ENCODE measurements at places on chromosomes 1 and 21. TPM values are rescaled to one million over a fixed set of nuclear protein-coding genes. Genes with fewer than 3 reads are reported as not detected.

The GNG4 gene
- total RNA-seq: 0.13 TPM

The SLAMF8 gene
- 2.7 TPM for total RNA-seq

The ATAD3B gene
- total RNA-seq: 71.9 TPM

The CCDC27 gene
- not detected for total RNA-seq

The TDRD5 gene
- total RNA-seq: 0.49 TPM

The CFHR2 gene
- total RNA-seq: 1.5 TPM

The GPR37L1 gene
- not detected for total RNA-seq

The GNAT2 gene
- total RNA-seq: not detected

The BRDT gene
- total RNA-seq: not detected

The SLAMF9 gene
- total RNA-seq: not detected

The ZMYND12 gene
- total RNA-seq: 0.80 TPM

The RPTN gene
- total RNA-seq: 10.8 TPM

The FAM151A gene
- total RNA-seq: not detected

The RAP1GAP gene
- total RNA-seq: 4.1 TPM

- no peak for DNase-seq
Measured at GRCh38 chr21:26140164-26140579, 30.4 kb downstream of the APP start.

GRCh38 chr21:29299046-29299915 lies 559 bp downstream of the BACH1 start:
- DNase-seq: peak; percentile 82

DNA sequence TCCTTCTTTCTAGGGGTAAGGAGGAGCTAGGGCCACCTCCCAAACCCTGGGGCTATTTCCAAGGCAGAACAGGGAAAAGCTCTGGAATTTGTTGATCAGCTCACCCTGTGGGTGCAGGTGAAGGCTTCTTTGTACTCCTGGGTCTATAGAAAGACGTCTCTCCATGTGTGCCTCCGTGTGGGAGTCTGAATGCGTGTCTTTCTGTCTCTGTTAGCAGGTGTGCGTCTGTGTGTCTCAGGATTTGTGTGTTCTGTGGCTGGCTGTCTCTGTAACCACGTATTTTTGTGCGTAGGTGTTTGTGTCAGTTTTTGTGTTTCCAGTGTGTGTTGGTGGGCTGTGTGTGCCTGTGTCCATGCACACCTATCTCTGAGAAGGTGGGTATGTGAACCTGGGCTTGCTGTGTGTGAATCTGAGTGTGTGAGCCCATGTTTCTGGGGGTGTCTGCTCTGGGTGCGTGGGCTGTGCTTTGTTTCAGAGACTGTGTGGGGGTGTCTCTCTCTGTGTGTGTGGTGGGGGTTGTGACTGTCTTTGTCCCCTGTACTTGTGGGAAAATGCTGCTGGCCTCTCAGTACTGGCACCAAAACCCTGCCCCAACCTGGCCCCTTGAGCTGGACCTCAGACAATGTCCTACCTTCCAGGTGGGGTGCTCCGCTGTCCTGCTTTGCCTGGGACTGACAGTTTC lies 12.7 kb upstream of the ETV3L start:
- peak; percentile 44 for DNase-seq

GRCh38 chr1:158089925-158090637 lies 90.6 kb upstream of the CD1D start:
- DNase-seq: no peak

DNA sequence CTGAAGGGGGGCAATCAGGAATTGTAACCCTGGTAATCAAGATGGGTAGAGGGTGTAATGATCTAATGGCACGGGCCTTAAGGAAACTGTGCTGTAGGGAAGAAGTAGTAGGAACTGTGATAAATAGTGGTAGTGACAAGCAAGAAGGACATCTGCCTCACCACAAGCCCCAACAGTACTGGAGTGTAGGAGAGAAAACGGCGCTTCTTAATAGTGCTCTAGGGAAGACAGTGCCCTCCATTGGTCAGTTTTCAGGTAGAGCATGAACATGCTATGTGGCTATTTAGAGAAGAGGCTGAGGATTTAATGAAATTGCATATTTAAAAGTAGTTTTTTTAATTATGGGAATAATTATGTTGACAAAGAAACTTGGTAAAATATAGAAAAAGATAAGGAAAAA lies 32.2 kb downstream of the SLC30A7 start:
- no peak for DNase-seq

DNA sequence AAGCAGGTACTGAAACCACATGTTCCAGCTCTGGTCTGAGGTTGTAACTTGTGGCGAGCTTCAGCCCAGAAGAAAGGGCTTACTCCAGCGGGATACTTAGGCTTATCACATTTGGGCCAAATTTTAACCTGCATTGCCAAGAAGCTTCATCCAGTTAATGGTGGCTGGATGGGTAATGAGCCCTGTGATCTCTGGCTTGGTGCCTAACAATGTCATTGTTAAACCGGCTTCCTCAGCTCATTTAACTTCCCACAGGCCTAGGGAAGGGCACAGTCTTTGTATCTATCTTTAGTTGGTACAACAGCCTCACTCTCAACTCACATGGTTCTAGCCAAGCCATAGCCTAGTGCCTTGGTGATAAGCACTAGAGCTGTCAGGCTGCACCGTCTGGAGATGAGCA lies 43.6 kb upstream of the CCDC190 start:
- no peak for DNase-seq

GRCh38 chr1:168110896-168111545 lies 25.7 kb downstream of the GPR161 start:
- DNase-seq: no peak

GRCh38 chr1:78286686-78287085 lies 204.1 kb upstream of the PTGFR start:
- DNase-seq: no peak

DNA sequence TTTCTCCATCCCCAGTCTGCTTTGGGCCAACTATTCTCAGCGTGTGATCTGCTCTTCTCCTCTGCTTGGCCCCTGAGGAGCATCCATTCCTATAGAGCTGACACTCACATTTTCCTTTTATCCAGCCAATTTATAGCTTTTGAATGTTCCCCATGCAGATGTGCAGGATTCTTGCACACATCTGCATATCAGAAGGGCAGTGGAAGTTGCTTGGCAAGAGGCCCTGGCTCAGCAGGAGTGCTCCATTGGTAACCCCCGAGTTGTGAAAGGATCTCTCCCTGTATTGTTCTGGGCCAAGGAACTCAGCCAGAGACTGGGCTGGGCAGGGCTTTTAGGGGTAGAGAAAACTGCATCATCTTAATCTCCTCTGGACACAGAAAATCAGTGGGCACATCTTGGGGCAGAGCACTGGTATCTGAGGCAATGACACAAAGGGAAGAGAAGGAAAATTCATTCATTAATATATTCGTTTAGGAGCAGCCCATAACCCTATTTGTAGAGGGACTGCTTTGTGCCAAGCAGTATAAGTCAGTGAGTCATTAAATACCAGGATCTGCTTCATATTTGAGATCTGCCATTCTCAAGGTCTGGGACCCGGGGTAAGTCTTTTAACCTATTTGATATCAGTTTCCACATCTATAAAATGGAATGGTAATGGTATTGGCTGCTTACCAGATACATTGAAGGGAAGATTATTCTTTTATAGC lies 31.0 kb upstream of the BEND5 start:
- no peak for DNase-seq

DNA sequence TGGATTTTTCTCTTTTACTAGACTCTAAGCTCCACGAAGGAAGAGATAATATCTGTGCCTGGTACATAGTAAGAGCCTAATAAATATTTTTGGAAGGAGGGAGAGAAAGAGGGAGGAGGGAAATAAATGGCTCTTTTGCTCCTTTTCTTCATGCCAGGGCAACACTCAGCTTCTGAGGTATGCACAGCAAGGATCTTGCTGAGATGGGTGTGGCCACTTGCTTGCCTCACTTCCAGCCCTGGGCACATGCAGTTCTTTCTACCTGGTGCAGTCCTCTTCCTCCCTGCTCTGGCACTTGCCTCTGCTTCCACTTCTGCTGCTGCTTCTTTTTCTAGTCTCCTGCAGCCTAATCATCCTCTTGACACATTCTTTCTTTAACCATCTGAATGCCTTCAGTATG lies 148.1 kb downstream of the FGGY start:
- no peak for DNase-seq

DNA sequence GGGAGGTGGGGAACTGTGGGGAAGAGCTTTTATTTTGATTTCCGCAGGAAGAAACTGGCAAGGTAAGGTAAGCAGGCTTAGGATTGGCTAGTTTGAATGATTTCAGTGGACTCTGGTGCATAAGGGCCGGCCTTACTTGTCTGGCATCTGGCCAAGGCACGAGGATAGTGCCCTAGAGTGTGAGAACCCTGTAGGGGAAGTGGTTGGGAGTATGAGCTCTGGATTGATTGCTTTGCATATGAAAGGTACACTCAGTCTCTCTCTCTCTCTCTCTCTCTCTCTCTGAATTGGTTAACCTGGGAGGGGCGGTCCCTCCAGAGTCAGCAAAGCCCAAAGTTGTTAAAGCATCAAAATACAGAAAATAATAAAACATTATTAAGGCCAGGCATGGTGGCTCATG lies 463.0 kb downstream of the SIPA1L2 start:
- DNase-seq: no peak

DNA sequence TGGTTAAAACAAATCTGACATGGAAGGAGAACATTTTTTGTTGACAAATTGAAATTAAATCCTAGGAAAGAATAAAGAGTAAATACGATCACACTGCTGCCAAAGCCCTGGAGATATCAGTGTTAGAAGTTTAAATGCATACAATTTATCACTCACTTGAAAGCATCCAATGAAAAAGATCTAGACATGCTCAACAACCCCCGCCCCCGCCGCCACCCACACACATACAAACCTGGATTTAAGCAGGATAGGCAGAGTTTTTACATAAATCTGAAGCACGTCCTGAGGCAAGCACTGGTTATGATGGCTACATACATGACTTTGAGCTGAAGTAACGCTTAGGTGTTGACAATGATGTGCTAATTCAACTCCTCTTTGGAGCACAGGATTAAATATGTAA lies 58.5 kb downstream of the LYST start:
- no peak for DNase-seq

GRCh38 chr1:151292207-151293030 lies 10.3 kb downstream of the ZNF687 start:
- no peak for DNase-seq

DNA sequence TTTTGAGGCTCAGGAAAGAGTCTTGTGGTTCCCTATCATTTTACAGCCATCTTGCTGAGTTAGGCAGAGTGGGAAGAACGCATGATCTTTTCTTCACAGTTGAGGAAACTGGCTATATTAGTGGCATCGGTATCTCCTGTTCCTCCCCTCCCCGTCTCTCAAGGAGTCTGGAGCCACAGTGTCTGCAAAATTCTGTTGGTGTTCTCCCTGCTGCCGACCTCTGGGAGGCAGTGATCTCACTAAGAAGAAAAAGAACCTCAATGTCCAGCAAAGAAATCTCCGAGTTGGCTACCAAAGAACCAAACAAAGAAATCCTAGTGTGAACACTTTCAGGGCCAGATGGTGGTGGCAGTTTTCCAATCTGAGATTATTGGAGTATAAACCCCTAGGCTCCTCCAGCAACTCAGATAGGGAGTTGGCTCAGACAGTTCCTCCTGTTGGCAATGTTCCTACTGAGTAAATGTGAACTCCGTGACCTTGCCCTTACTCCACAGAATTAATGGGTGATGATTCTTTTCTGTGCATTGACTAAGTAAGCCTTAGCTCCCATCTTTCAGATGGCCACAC lies 41.2 kb downstream of the PRAMEF20 start:
- DNase-seq: no peak

DNA sequence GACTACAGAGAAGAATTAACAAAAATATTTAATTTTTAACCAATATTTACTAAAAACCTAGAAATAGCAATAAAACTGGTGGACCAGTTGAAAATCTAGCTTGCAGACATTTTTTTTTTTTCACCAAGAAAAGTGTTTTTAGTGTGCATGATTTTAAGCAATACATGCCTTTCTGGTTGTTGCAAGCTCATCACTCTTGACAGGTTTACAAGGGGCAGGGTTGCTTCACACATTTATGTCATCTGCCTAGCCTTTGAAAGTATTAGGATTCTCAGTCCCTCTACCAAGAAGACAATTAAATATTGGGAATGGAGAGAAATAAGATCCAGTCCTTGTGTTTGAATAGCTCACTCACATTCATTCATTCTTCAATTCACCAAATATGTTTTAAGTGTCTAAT lies 53.8 kb upstream of the LYPLAL1 start:
- no peak for DNase-seq

DNA sequence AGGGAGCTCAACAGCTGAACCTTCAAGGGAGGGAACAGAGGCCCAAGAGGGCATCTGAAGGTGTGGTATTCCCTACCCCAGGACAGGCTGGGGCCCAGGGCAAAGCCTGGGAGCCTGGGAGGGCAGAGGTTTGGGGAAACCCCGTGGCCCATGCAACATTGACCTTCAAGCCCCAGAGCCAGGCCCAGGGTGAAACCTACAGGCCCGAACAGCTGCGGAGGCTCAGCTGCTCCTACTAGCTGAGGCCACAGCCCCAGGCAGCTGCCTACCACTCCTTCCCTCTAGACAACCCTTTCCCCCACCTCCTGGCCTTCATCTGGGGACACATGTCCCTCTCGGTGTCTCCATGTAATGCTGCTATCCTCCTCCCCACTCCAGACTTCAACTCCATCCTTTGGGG lies 3.2 kb downstream of the LAD1 start:
- DNase-seq: no peak

- no peak for DNase-seq
Measured at GRCh38 chr1:33306653-33307493, 14.0 kb downstream of the A3GALT2 start.

- DNase-seq: no peak
Measured at GRCh38 chr1:81682490-81682889, 118.2 kb upstream of the ADGRL2 start.

DNA sequence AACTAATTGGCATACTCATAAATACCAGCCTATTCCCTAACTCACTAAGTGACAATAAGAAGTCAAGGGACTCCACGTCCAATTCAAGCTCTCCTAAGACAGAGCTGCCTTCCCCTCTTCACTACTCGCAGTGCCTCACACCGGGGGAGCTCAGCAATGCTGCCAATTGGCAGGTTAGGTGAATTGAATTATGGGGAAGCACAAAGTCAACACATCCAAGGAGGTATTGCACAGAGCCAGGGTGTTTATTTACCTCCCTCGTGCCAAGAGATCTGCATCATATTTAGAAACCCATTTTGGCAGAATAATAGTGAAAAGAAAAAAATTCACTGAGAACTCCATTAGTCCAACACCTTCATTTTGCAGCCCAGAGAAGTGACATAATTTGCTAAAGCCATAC lies 20.4 kb upstream of the TNR start:
- DNase-seq: no peak

- DNase-seq: no peak
Measured at GRCh38 chr1:42913426-42914091, 45.1 kb downstream of the SLC2A1 start.

DNA sequence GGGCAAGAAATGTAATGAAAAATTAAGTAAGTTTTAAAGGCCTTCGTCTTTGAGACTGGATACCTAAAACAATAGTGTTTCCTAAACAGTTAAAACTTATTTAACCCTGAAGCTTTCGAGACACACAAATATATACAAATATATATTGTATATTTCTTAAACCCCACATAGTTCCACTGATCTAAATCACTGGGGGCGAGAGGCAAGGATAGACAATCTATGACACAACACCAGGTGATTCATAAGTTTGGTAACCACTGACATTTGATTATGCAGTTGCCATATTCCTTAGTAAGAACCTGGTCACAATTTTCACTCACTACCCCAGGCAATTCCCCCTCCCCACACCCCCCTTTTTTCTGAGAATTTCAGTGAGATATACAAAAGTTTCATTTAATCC lies 55.3 kb upstream of the BOLA1 start:
- DNase-seq: no peak

- no peak for DNase-seq
Measured at GRCh38 chr1:182624577-182624976, 20.4 kb upstream of the RGS16 start.

- DNase-seq: no peak
Measured at GRCh38 chr1:109083923-109084322, 6.6 kb upstream of the TMEM167B start.

GRCh38 chr1:154499446-154499845 lies 2.6 kb upstream of the TDRD10 start:
- DNase-seq: no peak
